ENCODE measurements at places on chromosomes 4 and X.

DNA sequence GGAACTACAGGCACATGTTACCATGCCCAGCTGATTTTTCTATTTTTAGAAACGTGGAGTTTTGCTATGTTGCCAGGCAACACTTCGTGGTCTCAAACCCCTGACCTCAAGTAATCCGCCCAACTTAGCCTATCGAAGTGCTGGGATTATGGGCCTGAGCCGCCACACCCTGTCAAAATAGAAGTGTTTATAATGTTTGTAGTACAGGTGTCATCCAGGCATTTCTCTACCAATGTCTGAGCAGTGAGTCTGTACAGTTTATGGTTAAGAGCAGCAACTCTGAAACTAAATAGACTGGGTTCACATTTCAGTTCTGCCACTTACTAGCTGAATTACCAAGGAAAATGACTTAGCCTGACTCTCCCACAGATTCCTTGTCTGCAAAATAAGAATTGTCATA, 460.4 kb upstream of the GALNT7 start:
- no peak for DNase-seq

GRCh38 chr4:98352940-98353339, 91.8 kb downstream of the RAP1GDS1 start:
- no peak for DNase-seq

- DNase-seq = no peak
Observed at GRCh38 chrX:81304563-81304962, 102.7 kb downstream of the SH3BGRL start.

DNA sequence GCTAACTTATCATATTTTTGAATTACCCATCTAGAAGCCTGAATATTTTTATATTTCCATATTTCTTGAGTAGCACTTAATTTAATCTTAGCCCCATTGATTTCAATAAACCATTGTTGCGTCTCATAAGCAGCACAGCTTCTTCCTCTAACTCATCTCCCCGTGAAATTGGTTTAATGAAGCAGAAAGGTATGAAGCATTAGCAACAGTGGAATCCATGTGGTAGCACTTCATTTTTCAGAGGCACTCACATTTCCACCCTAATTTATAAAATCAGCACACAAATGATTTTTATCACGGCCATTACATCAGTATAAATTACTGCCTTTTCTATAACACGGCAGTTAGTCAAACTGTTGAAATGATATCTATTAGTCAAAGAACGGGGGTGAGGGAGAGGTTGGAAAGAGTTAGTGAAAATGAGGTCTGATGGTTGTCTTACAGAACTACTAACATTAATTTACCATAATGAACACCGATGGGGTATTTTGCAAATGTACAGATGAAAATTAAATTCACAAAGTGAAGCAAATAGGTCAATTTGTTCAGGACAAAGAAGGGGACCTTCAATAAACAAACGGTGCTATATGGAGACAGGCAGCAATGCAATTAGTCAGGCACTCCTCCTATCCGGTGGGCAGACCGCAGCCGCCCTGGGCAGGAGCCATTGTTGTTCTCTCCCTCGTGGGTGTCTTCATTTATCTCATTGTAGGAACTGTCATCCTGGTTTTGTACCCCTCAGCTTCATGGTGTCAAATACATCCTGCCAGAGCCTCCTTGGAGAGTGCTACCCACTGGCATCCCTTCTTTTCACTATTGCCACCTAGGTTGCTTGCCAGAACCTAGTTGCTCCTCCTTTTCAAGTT, 205.7 kb downstream of the SOX3 start:
- DNase-seq = no peak

DNA sequence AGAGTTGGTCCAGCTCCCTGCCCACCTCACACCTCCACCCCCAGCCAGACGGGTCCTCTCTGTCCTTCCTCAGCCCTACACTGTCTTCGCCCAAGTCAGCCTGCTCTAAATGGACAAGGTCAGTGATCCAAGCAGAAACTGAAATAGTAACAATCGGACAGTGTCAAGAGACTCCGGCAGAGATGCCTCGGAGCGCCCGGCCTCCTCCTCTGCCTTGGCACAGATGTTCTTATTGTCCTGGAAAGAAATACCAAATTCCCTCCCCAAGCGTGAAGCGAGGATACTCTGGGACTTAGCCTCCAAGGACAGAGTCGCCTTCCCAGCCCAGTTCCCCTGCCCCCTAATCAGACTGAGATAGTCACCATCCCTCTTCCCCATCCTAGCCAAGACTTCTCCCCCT, 28.5 kb downstream of the UTP14A start:
- no peak for DNase-seq

DNA sequence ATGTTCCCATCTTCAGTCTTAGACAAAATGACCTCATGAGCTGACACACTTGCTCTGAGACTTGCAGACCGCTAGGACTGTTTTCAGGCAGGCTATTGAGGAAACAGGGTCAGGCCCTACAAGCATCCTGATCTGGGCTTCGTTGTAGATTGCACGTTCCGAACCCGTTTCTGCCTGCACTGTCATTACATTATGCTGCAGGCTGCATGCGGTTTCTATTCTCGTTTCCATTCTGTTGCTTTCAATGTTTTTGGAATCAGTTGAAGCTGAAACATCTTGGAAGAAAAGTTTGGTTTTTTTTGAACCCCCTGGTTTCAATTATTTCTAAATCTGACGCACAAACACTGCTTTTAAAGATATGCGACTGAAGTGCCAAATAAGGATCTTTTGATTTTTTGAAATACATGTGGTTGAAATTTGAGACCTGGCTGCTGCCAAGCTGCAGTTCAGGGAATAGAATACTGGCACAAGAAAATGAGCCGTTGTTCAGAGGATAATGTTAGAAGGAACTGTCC, 716.1 kb upstream of the INTU start:
- DNase-seq = no peak

DNA sequence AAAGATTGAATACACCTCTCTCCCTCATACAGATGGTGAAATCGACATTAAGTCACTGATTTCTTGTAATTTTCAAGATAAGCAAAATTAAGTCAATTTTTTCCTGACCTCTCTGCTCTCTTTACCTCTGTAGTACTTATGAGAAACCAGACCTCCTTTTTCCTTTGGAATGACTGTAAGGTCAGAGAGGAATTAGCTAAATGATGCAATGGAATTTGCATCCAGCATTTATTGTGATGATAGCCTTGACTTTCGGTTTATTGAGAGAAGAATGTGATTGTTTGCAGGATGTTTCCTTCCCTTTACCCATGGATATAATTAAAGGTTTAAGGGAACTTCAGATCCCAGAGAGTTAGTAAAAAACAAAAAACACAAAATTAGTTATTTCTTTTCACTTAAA, 22.4 kb downstream of the STK26 start:
- DNase-seq = no peak

- no peak for DNase-seq
Observed at GRCh38 chrX:19793471-19793870, 93.9 kb downstream of the SH3KBP1 start.

- DNase-seq = no peak
Observed at GRCh38 chr4:84058201-84058600, 440.9 kb downstream of the NKX6-1 start.

GRCh38 chr4:126065016-126065415, 750.3 kb downstream of the FAT4 start:
- DNase-seq = no peak

DNA sequence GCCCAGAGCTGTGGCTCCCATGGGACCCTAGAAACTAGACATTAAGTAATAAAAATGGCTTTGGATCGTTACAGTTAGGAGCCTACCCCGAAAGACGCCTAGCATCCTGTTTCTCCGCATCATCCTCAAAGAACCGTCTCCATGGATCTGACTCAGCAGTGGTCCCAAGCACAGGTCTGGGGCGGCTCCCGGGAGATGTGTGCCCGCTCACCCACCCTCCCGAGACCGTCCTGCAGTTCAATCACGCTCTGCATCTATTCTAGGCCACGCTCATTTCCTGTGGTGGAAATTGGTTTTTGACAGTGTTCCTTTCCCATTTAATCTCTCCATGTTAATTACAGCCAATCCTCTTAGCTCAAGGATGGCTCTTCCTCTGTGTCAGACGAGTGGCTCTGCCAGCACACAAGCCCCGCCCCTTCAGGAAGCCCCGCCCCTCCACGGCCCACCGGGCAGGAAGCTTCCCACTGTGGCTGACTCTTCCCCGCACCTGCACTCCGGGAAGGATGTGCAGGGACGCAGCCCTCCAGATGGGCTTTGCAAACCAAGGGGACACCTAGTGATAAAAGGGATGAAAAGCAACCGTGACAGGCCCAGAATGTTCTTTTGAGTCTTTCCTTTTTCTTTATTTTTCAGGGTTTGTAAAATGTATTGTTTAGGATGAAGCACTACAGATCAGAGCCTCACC, 34.5 kb upstream of the HELT start:
- DNase-seq = peak; percentile 40

- no peak for DNase-seq
Observed at GRCh38 chr4:88697141-88697540, 488 bp downstream of the NAP1L5 start.

GRCh38 chr4:177356206-177356605, 46.5 kb downstream of the NEIL3 start:
- no peak for DNase-seq
